ENCODE measurements at places on chromosomes 1 and 21.

GRCh38 chr1:12447307-12447706, 170.7 kb downstream of the DHRS3 start:
- no peak for DNase-seq

DNA sequence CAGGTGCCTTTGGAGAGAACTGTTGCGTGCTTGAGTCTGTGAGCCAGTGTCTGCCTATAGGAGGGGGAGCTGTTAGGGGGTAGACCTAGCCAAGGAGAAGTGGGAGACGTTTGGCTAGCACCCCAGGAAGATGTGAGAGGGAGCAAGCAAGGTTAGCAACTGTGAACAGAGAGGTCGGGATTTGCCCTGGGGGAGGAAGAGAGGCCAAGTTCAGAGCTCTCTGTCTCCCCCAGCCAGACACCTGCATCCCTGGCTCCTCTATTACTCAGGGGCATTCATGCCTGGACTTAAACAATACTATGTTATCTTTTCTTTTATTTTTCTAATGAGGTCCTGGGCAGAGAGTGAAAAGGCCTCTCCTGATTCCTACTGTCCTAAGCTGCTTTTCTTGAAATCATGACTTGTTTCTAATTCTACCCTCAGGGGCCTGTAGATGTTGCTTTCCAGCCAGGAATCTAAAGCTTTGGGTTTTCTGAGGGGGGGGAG, 2.4 kb downstream of the BTG2 start:
- no peak for DNase-seq

DNA sequence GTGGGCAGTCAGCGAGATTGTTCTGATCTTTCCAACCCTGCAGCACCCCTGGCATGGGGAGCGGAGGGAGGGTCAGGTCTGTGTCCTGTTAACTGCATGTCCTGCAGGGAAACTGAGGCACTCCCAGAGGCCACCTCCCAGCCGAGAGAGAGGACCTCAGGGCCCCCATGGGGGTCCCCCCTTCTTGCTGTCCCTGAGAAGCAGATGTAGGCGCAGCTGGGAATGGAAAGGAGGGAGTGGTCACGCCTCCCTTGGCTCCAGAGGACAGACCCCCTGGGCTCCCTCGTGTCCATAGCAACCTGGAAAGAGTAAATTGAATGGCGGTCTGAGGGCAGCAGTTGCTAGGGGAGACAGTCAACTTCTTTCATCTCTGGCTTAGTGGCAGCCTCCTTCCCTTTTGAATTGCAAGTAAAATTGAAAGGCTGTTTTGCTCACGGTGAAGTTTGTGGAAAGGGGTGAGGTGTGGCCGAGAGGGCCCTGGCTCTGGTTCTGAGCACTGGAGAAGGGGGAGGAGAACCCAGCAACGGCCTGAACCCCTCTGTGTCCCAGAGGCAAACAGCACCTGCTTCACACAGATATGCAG, 4.9 kb downstream of the CROCC start:
- DNase-seq, result no peak

GRCh38 chr1:22794647-22795365, 84.2 kb downstream of the EPHB2 start:
- DNase-seq, result no peak

DNA sequence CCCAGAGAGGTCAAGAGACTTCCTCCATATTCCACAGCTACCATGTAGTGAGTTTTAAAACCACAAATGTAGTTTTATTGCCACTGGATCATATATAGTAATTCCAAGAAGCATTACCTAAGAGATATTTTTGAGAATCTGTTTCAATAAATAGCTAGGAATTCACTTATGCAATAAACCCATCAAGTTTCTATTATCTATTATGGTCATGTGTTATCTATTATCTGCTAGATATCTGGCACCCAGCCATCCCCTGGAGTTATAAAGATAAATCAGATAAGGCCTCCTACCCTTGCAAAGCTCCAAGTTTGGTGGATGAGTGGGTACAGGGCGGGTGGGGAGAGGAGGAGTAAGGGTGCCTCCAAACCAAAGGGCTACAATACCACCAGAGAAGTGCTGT, 10.3 kb upstream of the VWA5B1 start:
- DNase-seq, result no peak

DNA sequence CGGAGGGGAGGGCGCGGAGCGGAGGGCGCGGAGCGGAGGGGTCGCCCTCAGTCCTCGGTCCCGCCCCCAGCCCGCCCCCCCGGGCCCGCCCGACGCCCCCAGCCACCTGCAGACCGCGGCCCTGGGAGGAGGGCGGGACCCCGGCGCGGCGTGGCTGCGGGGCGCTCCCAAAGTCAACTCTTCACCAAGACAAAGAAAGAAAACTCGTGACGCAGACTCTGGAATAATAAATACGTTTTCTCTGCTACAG, 1.2 kb downstream of the HES4 start:
- DNase-seq, result no peak

- DNase-seq, result peak; percentile 7
Observed at GRCh38 chr1:244273845-244274619, 177.7 kb downstream of the ADSS2 start.

GRCh38 chr1:85655315-85655714, 52.9 kb downstream of the ZNHIT6 start:
- DNase-seq, result no peak

DNA sequence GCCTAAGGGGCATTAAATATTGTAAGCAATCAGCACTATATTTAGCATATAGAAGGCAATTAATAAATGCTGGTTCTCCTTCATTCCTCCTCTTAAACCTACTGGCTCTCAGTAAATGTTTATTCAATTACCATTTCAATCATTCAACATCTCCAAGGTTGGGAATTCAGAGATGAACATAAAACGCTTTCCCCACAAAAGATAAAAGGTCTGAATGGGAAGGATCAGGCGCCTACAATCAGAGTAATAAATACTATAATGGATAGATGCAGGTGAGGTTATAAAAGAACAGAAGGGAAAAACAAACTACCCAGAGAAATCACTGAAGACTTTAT, 407 bp upstream of the KTI12 start:
- no peak for DNase-seq

DNA sequence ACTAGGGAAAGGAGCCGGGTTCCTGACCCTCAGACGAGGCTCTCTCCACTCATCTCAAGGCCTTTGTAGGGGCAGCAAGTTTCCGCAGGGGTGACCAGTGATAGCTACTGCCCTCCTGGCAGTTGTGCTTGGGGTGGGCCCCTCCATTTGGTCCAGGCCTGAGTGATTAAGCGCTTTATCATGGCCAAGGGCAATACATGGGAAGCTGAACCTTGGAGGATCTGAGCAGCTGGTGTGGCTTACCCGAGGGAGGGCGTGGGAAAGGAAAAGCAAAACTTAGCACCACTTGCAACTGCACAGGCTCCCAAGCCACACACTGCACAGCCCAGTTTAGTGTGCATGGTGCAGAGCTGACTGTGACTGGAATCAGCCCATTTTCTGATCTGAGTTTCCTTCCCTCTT, 47.8 kb downstream of the GADD45A start:
- DNase-seq, result no peak

GRCh38 chr1:45913731-45914501, 110.5 kb downstream of the MAST2 start:
- DNase-seq, result no peak

DNA sequence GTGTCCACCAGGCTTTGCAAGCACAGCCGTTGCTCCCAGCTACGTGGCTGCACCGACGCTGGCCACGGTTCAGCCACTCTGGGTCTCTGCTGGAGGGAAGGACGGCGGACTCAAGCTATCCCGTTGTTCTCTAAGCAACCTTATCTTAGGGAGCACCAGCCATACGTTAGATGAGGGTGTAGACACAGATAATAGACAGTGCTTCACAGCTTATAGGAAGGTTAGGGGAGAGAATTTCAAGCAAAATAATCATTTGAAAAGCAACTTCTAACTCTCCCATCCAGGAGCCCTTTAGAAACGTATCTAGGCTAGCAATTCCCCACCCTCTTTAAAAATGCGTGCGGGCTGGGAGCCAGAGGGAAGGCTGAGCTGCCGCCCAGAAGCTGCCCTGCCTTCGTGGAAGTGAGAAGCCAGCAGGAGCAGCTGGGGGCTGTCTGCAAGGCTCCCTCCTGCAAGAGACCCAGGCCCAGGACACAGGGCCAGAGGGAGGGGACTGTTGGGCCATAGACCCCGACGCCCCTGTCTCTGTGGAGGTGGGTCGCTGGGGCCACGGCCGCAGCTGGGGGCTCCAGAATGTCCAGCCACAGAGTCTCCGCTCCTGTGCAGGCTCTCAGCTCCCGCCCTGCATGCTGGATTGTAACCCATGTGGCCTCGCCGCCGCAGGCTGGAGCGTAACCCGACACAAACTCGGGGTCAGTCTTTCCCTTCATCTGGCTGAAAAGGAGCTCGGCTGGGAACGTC, 31.2 kb upstream of the COL6A2 start:
- no peak for DNase-seq

- no peak for DNase-seq
Observed at GRCh38 chr1:94783342-94784189, 36.6 kb upstream of the SLC44A3 start.

DNA sequence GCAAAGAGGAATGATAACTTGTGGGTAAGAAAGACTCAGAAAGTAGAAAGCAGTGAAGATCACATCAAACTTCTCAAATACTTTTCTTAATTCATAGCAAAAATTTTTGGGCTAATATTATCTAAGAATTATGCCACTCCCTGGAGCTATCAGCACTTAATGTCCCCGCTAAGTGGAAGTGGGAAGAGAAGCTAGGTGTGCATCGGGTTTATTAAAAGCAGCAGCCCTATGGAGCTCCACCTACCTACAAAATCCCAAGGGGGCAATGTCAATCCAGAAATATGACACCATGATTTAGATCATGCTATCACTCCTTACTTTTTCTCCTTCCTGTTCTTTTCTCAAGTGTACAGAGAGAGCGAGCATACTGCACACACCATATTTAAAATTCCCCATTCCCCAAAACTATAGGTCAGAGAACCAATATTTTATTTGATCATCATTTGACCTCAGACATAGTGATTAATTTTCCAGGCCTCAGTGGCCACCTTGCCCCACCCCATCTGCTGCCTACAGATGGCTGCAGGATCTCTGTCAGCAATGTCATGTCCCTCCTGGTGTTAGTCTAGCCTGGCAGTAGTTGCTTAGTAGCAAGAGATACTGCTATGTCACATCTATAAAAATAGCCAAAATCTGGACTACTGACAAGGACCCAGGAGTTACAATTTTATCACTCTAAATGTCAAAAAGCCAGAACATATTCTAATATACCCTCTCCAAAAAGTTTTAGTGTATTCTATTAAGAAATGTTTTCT, 66.6 kb downstream of the MAP3K21 start:
- DNase-seq, result no peak

GRCh38 chr1:51506537-51506936, 12.5 kb downstream of the EPS15 start:
- no peak for DNase-seq

DNA sequence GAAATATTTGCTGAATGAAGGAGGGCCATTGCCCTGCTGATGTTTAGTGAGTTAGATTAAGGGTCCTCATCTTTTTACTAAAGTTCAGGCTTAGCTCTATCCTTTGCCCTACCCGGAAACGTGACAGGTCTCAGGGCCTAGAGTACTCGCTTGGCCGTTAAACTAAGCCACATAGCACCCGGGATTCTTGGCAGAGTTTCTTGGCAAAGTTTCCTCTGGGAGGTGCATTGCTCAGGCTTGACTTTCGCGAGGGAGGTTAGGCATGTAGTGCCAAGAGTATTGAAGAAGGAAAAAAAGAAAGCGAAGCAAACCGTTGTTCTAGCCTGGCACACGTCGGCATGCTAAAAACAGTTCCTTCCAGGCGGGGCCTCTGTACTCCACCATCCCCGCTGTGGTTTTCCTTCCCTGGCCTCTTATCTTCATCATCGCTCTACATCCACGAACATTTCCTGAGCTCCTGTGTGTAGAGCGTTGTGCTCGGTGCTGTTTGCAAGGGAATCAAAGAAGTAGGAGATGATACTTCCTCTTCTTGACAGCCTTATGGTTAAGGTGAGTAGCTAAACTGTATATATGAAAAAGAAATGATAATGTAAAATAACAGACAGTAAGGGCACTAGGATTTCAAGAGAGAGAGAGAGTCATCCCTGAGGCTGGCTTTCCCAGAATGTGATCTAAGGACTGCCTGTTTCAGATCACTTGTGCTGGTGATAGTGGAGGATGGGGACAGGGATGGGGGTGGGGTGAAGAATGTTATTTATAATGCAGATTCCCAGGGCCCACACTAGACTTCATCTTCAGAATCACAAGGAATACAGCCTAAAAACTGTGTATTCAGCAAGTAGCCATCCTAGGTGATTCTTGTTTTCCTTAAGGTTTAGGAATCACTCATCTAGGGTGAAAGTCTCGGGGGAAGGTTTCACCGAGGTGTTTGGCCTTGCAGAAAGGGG, 18.8 kb downstream of the RNF220 start:
- DNase-seq, result no peak

DNA sequence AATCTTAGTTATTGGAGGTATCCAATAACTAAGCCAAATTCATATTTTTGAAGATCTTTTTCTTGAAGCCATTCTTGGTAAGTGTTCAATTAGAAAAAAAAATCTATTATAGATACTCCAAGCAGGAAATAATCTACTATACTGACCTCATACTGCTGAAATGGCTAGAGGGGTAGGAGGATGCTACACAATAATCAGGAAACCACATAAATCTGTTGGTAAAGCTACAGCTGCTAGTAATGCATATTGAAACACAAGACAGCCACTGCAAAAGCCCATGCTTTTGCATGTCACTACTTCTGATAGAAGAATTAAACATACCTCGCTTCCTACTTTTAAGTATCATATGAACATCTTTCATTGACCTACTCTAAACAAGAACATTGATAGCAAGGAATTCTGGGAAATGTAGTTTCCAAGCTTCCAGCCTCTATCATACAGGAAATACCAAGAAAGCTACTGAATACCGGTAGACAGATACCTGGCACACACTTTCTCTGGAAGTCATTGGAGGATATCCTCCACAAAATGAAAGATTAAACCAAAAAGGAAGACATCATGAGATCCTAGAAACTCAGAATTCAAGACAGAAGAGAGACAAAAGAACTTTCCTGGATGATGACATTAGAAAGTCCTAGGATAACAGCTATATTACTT, 103.0 kb upstream of the VAV3 start:
- no peak for DNase-seq

DNA sequence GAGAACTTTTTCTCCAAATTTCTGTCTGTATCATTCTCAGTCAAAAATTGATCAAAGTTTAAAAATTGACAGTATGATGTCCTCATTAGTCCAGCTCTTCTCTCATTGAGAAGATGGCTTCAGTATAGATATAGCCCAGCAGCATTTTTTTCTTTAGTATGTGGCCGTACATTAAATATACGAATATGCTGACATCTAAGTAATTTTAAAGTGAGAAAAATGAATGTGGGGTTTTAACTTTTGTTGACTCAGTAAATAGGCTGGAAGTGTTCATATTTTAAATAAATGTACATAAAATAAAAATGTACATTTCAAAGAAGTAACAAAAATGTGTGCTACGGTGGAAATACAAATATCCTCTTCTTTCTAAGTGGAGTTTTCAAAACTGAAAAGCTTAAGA, 123.5 kb upstream of the PKN2 start:
- DNase-seq, result no peak

All from stimulated activated CD4-positive, alpha-beta T cell treated with anti-CD3 and anti-CD28 coated beads, Interleukin-4, amount 100 ng/mL, for 24 hours (primary cell).